ENCODE measurements at places on chromosomes 16 and 17. TPM values are rescaled to one million over a fixed set of nuclear protein-coding genes. Genes with fewer than 3 reads are reported as not detected.

Gene GNAO1
- polyA plus RNA-seq, result 0.15 TPM

Gene WFIKKN1
- polyA plus RNA-seq, result 0.16 TPM

Gene DHRS7C
- polyA plus RNA-seq, result not detected

Gene LUC7L3
- polyA plus RNA-seq, result 164 TPM

Gene WNK4
- polyA plus RNA-seq, result 8.7 TPM

Gene TMC8
- 0.15 TPM for polyA plus RNA-seq

Gene JPT2
- polyA plus RNA-seq, result 36.9 TPM

Gene KRT13
- polyA plus RNA-seq, result 0.39 TPM

Gene CACNG3
- polyA plus RNA-seq, result not detected

Gene VMO1
- 1.3 TPM for polyA plus RNA-seq

Gene HSD17B1
- 1.3 TPM for polyA plus RNA-seq

Gene FAM171A2
- polyA plus RNA-seq, result 4.9 TPM

Gene C16orf89
- not detected for polyA plus RNA-seq

Gene PSMD7
- polyA plus RNA-seq, result 142 TPM

Gene KRT17
- 0.19 TPM for polyA plus RNA-seq

Gene ZPBP2
- polyA plus RNA-seq, result not detected

Gene KRT33A
- polyA plus RNA-seq, result not detected

Gene MPO
- polyA plus RNA-seq, result not detected

Gene TEKT5
- not detected for polyA plus RNA-seq

Gene KRTAP9-2
- polyA plus RNA-seq, result not detected

Gene TNFSF13
- 2.1 TPM for polyA plus RNA-seq

Gene CA5A
- not detected for polyA plus RNA-seq

Gene CLUH
- polyA plus RNA-seq, result 25.1 TPM

Gene HOXB7
- polyA plus RNA-seq, result not detected

Gene SEZ6
- 0.37 TPM for polyA plus RNA-seq

Gene GPRC5C
- not detected for polyA plus RNA-seq

Gene ITGAL
- 0.28 TPM for polyA plus RNA-seq

Gene CPNE7
- polyA plus RNA-seq, result 3.9 TPM

Gene RUNDC3A
- 11.0 TPM for polyA plus RNA-seq

Gene STRADA
- 37.3 TPM for polyA plus RNA-seq

Gene OTOA
- 0.02 TPM for polyA plus RNA-seq

Gene CCDC200
- polyA plus RNA-seq, result not detected
